ENCODE measurements at places on chromosomes 11 and 22.

- no peak for DNase-seq
These were observed 15.1 kb downstream of the TSPAN32 start for GRCh38 chr11:2316963-2317244.

- no peak for DNase-seq
These were observed 60.5 kb upstream of the ARHGAP32 start for GRCh38 chr11:129252621-129253020.

DNA sequence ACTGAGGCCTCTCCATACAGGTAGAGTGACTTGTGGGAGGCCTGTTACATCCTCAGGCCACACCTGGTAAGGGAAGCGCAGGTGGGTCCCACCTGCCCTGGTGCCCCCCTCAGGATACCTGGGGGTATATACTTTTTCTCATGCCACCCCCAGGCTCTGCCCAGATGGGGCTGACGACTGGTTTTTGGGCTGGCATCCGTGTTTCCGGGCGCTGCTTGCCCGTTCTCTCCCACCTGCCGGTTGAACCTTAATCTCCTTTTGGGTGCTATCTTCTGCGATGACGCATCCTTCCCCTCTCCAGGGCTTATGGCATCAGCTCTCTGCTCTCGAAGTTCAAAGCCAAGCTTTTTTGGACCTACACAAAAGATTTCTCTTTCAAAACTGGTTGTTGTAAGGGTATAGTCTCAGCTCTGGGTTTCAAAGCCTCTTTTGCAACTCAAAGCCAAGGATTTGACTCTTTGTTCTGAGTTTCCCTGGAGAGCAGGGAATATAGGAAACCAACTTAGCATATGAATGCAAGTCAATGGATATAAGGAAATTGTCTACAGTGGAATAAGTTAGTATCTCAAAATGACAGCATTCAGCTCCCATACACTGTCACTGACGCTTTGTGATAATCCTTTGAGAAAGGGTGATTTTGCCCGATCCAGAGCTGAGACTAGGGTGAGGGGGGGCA lies 8.6 kb upstream of the LRRC10B start:
- no peak for DNase-seq

DNA sequence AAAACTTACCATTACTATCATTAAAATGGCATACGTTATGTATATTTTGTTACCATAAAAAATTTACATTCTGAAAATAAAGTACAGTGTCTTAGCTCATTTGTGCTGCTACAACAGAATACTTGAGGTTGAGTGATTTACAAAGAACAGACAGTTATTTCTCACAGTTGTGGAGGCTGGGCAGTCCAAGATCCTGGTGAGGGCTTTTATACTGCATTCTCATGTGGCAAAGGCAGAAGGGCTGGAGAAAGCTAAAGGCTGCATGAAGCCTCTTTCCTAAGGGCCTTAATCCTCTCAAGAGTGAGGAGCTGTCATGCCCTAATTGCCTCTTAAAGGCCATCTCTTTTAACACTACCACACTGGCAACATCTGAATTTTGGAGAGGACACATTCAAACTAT lies 13.3 kb downstream of the GGTLC2 start:
- no peak for DNase-seq

DNA sequence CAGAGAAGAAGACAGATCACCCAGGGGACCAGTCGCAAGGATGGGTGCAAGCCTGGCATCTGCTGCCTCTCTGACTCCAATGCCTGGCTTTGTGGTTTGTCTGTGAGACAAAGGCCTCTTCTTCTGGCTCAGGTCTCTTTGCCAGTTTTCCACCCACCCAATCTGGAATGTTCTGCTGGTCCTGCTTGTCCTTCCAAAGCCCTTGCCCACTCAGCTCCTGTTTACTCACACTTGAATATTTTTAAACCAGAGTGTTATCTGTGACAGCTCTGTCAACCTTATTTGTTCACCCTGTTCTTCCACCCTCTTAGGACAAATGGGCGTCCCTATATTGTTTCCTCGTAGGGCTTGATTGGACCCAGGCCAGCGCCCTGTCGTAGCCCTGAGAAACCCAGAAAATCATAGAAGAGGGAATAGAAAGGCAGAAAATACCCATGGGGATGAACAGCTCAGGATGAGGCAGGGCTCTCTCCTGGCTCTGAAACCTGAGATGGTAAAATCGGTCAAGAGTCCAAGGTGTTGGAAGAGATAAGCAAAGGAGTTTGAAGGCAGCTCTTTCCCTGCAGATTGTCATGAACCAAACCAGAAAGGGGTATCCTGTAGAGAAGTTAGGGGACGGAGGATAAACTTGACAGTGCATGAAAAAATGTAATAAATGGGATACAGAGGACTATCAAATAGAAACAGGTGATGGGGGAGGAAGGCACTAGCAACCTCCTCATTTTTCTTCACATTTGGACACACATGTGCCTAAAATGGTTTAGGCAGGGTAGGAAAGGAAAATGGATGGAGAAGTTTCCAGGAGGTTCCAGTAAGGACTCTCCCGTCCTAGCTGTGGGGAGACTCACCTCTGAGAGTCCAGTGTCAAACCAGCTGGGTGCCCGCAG lies 651 bp downstream of the CRYAB start:
- DNase-seq, result no peak

DNA sequence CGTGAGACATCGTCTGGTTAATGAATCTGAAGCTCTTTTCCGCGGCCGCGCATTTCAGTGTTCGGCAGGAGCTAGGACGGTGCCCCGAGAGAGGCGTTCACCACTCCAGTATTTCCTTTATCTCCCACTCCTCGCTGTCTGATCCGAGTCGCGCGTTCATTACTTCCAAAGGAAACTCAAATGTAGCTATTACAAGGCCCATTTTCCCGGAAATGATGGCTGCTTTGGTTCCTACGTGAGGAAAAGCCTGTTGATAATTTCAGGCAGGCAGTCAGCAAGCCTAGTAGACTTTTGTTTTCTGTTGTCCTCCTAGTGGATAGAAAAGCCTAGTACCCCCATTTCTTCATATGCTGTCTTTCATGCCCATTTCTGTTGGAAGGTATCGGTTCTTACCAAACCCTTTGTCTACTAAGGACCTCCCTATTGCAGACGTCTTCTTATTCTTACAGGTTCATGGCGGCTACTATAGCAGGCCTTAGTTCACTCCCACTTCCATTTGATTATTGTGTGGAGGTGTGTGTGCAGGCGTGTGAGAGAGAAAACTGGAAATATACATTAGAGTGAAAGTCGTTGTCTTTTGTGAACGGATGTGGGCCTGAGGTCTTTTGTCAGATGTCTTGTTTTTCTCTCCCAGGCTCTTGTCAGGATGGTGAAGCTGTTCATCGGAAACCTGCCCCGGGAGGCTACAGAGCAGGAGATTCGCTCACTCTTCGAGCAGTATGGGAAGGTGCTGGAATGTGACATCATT lies 737 bp downstream of the RBM4 start:
- DNase-seq, result no peak

DNA sequence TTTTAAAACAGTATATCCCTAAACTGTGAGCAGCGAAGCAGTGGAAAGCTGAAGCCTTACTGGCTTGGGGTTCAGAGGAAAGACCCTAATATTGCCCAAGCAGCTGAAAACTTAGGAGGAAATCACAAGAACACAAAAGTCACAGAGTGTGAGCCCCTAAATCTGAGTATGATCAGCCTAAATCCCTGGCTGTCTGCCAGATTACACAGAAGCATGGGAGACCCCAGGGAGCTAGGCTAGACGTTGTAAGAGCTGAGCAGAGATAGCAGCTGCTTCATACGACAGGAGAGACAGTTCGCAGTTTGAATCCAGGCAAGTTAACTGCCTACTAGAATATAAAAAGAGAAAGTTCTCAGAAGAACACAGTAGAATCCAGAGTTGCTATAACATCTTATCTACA lies 81.2 kb downstream of the PACS1 start:
- DNase-seq, result no peak

- no peak for DNase-seq
These were observed 17.6 kb downstream of the DGAT2 start for GRCh38 chr11:75786101-75786736.

- DNase-seq, result no peak
These were observed 354.7 kb downstream of the LARGE1 start for GRCh38 chr22:33565580-33565995.

DNA sequence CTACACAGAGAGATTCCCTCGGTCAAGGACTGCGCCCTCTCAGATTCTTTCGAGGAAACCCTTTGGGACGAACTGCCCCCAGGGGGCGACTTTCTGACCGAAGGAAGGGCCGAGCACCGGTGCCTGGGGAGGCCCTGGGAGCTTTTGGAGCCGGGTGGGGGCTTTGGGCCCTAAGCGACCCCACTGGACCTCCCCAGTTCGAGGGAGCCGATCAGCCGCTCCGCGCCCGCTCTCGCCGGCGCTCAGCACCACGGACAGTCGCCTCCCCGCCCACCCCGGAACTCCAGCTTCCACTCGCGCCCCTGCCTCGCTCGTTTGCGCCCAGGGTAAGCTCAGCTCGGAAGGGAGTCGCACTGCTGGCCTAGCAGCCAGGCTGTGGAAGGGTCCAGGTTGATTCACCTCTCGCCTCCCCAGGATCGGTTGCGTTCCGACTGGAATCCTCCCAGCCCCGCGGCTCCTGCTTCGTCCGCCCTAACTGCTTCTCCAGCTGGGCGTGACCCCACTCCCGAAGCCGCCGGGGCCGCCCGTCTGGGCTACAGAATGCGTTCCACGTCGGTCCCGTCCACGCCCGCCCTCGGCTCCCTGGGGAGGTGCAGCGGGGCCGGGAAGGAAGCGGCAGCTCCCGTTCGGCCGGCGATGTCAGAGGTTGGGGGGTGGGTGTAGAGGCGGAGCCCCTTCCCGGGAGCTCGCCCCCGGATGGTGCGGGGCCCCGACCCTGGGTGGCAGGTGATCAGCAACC lies 428 bp downstream of the SCN3B start:
- no peak for DNase-seq

DNA sequence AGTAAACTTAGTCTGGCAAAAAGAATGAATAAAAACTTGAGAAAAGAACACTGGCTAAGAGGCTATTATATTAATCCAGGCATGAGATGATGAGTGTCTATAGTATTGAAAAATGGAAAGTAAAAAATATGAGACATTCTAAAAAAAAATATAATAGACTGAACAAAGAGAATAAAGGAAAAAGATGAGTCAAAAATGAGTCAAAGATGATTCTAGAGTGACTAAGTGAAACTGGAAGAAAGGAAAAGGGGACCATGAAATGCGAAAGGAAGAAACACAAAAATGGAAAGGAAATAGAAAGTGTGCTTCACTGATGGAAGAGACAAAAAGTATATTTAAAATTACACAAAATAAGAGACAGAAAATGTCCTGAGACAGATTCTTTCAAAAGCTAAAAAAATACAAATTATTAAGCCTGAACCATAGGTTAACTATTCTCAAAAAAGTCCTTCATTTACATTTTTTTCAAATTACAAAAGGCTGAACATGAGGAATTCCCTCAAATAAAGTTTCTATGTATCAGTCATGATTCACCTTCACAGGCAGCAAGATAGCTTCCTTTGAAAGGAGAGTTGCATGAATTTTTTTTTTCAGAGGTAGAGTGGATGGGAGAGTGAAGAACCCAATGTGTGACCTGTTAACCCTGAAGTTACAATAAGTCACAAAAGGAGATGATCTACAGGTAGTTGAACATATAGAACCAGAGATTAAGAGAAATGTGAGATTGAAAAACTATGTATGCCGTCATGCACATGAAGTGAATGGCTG lies 75.2 kb downstream of the EIF3M start:
- no peak for DNase-seq

DNA sequence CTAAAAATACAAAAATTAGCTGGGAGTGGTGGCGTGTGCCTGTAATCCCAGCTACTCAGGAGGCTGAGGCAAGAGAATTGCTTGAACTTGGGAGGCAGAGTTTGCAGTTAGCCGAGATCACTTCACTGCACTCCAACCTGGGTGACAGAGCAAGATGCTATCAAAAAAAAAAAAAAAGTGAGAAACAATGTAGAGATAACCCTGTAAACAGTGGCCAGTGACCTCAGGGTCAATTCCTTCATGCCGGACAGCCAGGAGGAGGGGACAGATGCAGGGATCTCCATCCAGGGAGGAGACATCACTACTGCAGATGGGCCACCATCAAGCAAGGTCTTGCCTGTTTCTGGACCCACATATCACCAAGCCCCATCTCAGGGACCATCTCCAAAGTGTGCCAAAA lies 10.2 kb downstream of the CFL1 start:
- DNase-seq, result no peak

DNA sequence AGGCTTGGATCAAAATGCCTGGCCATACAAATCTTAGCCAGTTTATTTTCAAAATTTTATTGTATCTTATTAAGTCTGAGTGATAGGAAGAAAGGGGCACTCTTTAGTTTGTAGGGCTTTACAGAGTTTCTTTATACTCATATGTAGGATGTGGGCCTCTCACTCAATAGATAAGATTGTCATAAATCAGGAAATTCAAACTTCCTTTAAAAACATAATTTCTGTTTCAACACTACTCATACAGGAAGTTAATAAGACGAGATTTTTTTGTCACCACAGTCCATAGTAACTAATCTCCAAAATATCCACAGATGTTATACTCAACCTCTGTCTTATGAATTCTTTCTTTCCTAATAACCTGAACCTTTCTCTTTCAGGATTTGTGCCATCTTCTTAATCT lies 13.3 kb upstream of the OR56B4 start:
- no peak for DNase-seq

DNA sequence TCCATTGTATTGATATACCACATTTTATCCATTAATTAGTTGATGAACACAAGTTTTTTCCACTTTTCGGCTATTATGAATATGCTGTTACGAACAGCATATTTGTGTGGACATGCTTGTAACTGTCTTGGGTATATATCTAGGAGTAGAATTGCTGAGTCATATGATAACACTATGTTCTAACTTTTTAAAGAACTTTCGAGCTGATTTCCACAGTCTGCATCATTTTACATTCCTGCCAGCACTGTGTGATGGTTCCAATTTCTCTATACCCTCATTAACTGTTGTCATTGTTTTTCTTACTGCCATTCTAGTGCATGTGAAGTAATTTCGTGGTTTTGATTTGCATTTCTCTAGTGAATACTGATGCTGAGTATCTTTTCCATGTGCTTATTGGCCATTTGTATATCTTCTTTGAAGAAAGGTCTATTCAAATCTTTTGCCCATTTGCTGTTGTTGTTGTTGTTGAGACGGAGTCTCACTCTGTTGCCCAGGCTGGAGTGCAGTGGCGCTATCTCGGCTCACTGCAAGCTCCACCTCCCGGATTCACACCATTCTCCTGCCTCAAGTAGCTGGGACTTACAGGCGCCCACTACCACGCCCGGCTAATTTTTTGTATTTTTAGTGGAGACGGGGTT lies 7.4 kb upstream of the RCE1 start:
- DNase-seq, result no peak

DNA sequence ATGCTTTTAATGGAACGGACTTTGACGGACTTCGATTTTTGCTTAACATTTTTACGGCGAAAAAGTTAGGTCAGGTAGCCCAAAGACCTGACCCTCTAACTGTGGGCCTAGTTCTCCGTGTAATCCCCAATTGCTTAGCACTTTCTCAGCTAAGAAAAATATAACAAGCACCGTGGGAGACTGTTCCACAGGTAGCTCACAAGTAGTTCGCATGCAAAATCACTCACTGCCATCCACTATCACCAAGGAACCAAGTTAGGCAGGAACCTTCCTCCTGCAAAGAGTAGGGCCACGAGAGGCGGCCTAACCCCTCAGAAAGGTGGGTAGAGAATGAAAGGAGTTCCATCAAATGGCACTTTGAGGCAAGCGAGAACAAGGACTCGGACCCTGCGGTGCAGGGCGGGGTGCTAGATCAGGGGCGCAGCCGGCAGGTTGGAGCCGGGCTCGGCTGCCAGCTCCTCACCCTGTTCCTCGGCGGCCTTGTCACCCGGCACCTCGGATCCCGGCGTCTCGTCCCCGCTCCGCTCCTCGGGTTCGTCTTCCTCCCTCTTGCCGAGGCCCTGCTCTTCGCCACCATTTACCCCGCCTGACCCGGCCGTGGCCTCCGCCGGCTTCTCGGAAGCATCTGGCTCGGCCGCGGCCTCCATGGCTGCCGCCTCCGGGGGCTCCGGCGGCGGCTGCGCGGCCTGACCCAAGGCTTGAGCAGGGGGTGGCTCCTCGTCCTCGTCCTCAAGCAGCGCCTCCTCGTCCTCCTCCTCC lies 922 bp downstream of the HNRNPUL2 start:
- DNase-seq, result no peak

Data from SK-N-MC (cell line).